ENCODE measurements at places on chromosomes 3 and 15.

DNA sequence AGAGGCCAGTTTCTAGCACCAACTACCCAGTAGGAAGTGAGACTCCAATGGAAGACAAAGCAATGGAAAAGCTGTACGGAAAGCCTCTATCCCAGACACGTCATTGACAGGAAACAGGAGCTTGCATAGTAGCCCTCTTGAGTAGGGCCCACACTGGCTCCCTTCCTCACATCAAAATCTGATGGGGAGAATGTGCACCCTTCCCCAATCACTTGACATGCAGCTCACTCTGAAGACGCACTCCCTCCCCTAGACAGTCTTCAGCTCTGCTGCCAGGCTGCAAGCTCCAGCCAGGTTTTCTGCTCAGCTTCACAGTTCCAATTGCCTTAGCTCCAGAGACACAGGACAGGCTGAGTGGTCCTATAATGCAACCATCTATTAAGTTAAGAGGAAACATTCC is 567.8 kb downstream of the EPHB1 start:
- DNase-seq, result no peak

GRCh38 chr3:125032100-125032643 is 23.6 kb downstream of the HEG1 start:
- no peak for DNase-seq

GRCh38 chr3:130950641-130951040 is 56.8 kb downstream of the ATP2C1 start:
- no peak for DNase-seq

- DNase-seq, result no peak
Measured at GRCh38 chr3:105927741-105928140, 58.9 kb upstream of the CBLB start.

DNA sequence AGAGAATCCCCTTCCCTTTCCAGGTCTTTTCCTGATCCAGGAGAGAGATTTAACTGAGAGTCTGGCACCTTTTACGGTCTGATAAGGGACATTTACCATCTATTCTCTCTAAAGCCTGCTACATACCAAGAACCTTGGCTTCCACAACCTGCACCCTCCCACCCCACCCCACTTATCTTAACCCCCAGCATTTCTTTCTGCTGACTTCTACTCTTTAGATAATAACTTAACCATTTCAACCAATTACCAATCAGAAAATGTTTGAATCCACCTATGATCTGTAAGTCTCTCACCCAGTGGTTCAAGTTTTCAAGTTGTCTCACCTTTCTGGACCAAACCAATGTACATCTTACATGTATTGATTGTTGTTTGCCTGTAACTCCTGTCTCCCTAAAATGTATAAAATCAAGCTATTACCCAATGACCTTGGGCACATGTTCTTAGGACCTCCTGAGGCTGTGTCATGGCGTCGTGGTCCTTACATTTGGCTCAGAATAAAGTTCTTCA is 74.0 kb downstream of the MCF2L2 start:
- DNase-seq, result no peak

DNA sequence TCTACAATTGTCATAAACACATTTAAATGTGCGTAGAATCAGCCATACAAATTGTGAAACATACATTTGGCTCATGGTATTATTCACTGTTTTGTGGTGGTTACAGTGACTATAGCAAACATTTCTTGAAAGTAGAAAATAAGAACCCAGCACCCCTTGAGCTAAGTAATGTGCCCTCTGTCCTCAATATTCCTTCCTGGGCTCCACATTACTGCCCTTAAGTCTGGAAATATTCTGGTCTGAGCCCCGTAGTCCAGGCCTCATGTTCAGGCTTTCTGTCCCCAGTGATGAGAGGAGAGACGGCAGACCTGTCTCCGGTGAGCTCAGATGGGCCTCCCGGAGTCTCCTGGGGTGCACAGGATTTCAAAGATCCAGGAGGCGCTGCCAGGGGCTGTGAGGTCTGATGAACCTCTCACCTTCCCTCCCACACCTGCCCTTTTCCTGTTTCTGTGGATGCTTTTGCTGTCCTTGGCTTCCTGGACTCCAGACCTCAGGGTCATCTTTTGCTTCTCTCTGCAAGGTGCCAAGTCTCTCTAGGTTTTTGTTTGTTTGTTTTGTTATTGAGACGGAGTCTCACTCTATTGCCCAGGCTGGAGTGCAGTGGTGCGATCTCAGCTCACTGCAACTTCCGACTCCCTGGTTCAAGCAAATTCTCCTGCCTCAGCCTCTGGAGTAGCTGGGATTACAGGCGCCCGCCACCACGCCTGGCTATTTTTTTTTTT is 8.8 kb upstream of the MUC20 start:
- DNase-seq, result no peak

DNA sequence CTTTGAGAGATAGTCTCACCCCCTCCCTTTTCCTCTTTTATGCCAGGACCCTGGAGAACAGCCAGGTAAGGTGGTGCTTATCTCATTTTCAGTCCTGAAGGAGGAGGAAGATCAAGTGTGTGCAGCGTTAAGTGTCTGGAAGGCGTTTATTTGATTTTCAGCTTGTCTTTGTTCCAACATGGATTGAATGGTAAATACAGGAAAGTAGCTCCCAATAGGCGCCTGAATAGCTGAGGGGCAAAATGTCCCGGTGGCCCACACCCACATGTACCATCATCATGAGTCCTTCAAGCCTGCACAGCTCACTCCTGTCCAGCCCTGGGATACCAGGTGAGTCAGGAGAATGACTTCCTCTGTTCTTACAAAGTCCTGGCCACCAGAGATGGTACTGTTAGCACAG is 73.5 kb downstream of the CEMIP start:
- no peak for DNase-seq

GRCh38 chr15:89778861-89779260 is 2.7 kb downstream of the MESP2 start:
- DNase-seq, result no peak

- DNase-seq, result peak; percentile 46
Measured at GRCh38 chr15:58227706-58228543, 89.7 kb downstream of the AQP9 start.

GRCh38 chr15:68412218-68412617 is 19.7 kb downstream of the ITGA11 start:
- no peak for DNase-seq

DNA sequence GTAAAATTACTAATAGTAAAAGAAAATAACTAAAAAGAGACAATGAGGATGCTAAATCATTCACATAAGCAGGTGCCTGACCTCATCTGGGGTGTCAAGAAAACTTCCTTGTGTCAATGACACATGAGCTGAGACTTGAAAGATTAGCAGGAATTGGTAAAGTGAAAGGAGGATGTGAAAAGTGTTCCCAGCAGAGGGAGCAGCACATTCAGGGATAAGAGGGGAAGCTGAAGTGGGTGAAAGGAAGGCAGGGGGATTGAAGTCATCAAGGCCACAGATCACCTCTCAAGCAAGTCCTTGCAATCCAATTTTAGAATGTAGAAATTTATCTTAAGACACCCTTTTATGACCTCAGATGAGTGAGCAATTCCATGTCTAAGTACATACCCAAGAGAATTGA is 60.2 kb upstream of the ACP3 start:
- peak; percentile 41 for DNase-seq

DNA sequence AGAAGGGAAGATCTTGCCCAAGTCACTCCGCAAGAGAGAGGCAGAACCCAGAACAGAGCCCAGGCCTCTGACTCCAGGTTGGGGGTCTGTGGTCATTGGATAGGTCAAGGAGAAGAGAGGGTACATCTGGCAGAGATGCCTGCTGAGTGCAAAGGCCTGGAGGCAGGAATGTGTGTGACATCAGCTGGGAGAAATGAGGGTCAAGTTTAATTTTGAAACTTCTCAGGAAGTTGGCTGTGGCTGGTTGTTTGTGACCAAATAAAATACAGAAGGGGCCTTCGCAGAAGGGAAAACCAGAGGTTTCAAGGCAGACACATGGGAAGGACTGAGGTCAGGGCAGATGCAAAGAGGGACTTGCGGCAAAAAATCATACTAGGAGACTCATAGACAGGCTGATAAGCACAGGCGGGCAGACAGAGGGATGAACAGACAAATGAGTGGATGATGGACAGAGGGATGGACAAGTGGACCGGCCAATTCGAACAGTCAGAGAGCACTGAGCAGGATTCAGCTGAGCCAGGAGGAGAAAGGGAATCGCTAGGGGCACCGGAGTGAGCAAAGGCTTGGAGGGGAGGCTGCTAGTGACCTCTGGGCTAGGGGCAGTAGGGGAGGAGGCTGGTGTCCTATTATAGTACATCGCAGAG is 28.8 kb upstream of the CACNA2D2 start:
- DNase-seq, result no peak

DNA sequence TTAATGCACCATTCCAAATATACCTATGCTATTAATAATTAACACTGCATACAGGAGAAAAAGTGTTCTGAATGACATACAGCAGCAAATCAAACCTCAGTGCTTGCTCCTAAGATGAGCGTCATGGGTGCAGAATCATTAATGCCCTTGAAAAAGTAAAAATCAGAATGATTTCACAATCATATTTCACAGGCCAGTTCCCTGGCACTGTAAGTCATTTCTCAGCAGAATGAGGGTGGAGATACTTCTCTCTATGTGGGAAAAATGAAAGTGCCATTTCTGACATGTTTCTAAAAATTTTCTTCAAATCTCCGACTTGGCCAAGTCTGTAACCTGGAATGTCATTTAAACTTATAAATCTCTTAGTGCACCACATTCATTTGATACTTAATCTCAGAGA is 549.8 kb upstream of the AGTR1 start:
- no peak for DNase-seq

- no peak for DNase-seq
Measured at GRCh38 chr3:109018828-109019227, 65.1 kb upstream of the GUCA1C start.

DNA sequence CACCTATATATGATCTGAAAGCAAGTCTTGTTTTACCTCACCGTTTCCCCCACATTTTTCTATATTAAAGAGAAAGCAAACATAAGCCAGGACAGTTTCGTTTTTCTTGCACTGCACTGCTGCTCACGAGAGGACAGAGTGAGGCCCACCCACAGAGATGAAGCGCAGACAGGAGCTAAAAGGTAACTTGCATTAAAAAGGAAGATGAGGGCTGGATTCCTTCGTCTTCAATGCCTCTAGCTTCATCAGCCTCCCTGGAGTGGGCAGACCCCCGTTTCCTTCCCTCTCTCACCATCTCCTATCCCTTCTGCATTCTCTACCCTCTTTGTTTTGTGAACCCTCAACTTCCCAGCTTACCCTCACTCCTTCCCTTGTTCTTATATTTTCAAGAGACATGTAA is 18.9 kb downstream of the SUMF1 start:
- no peak for DNase-seq

- DNase-seq, result no peak
Measured at GRCh38 chr15:72307026-72307425, 12.9 kb downstream of the CELF6 start.

DNA sequence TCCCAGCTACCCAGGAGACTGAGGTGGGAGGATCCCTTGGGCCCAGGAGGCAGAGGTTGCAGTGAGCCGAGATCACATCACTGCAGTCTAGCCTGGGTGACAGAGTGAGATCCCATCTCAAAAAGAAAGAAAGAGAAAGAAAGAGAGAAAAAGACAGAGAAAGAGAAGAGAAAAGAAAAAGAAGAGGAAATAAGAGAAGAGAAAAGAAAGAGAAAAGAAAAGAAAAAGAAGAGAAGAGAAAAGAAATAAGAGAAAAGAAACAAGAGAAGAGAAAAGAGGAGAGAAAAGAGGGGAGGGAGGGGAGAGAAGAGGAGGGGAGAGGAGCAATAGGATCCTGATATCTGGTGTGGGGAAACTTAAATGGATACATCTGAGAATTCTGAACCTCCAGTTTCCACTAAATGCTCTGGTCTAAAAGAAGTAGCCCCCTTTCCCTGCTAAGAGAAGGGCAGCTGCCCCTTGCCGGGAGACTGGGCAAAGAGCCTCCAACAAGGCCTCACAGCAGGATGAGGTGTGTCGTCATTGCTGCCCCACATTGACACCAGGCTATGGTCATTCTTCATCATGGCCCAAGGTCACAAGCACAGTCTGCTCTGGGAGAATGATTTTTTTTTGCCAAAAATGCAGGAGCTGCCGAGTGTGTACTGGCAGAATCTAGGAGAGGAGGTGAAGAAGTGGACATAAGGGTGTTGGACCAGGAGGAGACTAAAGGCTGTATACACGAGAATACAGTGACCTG is 21.1 kb upstream of the COMMD4 start:
- no peak for DNase-seq

- no peak for DNase-seq
Measured at GRCh38 chr3:13121553-13122001, 48.3 kb upstream of the IQSEC1 start.

DNA sequence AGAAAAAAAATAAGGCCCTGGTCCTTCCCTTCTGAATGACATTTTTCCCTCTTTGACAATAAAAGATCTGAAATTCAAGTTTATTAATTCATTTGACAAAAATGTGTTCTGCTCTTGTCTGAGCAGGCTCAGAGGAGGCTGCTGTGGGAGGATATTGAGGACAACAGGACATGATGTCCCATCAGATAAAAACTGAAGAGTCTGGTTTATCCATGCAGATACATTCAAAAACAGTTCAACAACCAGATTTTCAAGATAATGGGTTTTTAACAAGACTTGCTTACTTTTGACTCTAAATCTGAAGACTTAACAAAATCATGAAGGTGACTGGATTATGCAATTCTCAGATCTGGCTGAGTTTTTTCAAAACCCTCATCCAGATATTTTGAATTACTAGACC is 36.9 kb upstream of the STRIT1 start:
- DNase-seq, result no peak

DNA sequence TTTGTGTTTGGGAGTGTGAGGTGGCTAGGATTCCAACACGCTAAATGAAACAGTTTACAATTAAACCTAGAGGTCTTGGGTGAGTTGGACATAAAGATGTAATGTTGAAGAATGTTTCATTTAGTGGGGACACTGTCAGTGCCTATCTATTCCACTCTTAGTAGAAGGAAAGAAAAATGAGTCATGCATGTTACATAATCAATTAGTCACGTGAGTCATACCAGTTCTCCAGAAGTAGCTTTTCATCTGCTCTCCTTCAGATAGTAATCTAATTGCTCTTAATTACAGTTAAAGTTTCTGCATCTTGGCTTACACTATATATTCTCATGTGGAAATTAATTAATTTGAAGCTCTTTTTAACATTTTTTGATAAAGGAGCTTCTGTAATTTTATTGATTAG is 115.7 kb upstream of the P2RY1 start:
- DNase-seq, result no peak

GRCh38 chr3:101433652-101434051 is 79.4 kb downstream of the SENP7 start:
- no peak for DNase-seq

GRCh38 chr15:84826369-84826823 is 9.2 kb downstream of the ALPK3 start:
- DNase-seq, result no peak

GRCh38 chr3:178184833-178185232 is 351.4 kb upstream of the KCNMB2 start:
- no peak for DNase-seq

Measured in Caki2 (cell line).